Activated CD4-positive, alpha-beta T cell treated with anti-CD3 and anti-CD28 coated beads, Interleukin-2, amount 50 U/mL, for 4 hours (primary cell): ENCODE measurements at places on chromosomes 2 and 18.

DNA sequence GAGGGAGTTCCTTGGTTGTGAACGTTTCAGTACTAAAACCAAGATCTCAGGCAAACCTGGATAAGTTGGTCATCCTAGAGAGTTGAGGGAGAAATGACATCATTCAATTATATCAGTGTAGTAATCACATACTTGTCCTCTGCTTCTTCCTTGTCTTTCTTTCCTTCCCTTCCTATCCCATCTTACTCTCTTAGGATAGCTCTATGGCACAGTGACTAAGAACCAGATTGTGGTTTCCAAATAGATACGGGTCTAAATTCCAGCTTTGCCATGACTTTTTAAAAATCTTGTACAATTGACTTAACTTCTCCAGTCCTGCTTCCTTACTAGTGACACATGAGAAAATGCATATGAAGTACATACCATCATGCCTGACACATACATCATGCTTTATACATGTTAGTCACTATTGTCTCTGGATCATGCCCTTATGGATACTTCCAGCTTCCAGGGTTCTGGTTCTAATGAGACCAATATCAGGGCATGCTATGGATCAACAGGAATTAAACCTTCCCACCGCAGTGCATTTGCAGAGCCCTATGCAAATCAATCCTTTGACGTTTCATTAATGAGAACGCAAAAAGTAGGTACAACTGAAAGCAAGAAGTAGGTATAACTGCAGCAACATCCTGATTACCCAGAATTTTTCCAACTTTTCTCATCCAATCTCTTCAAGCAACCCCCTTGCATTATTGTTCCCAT lies 168.0 kb upstream of the KLF7 start:
- no peak for DNase-seq

DNA sequence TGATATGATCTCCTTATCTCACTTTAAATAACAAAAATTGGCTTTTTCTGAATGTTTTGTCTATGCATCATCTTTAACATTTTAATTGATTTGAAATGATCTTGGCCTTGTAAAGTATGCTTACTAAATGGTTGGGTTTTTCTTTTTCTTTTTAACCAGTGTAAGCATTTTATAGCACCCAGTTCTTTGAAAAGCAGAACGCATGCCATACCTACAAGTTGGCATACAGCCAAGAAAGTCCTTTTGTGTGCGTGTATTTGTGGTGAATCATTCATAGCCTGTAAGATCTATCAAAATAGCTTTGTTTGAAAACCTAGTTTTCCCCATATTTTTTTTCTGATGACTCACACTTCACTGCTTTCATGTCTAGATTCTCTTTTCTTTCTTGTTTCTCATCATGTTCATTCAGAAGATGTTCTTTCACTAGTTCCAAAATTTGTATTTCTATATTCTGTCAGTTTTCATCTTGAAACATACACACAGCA lies 4.1 kb upstream of the VRK2 start:
- no peak for DNase-seq

- DNase-seq = no peak
Measured at GRCh38 chr2:11141319-11141718, 13.9 kb upstream of the SLC66A3 start.

DNA sequence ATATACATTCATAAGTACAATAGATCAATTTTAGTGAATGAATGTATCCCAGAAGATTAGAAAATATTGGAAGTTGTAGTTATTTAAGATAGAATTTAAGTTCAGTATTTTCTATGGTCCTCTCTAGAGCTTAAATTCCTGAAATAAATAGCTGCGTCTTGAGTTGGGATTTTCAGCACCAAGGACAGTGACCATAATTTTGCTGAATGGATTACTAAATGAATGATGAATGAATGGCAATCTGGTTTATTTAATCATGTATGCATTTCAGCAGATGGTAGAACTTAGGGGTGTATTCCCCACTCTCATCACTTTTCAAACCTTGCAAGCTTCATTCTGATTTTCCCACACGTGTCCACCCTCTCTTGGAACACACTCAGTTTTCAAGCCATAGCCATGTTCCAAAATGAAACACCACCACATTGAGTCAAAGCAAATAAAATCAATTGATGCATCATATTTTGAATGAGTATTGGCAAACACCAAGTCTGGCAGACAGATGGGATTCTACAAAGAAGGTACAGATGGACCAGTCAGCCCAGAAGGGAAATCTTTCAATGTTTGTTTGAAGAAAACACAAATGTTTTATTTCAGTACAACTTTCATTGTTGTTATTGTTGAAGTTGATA lies 362.2 kb upstream of the NXPH2 start:
- DNase-seq = no peak

GRCh38 chr2:54348646-54349045 lies 92.6 kb upstream of the TSPYL6 start:
- DNase-seq = no peak

- no peak for DNase-seq
Measured at GRCh38 chr2:132253496-132254305, 91.9 kb upstream of the ANKRD30BL start.

DNA sequence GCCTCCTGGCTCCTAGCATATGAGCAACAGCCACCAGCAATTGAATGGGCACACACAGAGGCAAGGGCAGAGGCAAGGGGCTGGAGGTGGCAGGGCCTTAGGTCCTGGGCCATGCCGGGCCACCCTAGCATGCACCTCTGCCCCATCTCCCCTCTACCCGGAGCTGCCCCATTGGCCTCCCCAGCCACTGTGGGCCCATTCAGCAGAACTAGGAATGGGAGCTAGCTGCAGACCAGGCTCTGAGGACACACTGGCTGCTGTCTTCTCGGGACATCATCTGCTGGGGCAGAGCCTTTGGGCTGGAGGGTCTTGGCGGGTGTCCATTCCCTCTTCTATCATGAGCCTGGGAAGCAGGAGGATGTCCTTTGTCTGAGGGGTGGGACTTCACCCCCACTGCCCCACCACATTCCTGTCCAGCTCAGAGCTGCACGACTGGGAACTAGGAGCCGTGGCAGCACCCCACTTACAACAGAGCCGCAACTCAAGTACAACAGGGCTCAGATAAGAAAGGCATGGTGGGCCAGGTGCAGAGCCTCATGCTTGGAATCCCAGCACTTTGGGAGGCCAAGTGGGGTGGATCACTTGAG lies 800 bp downstream of the VIL1 start:
- DNase-seq = no peak

DNA sequence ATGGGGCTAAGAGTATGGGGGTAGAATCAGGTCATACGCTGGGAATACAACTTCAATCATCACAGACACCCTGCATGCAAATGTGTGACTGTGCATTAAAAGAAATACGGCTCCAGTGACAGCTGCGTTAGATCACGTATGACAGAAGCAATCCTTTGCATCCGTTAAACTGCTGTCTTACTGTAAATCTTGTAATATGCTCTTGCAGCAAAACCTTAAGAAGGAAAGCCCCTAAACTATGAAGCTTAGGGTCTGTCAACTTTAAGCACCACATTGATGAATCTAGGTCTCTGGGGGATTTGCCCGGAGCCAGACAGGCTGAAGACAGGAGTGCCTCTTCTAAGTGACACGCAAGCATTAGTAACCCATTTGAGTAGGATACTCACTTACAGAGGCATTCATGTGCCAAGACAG lies 84.7 kb upstream of the EML6 start:
- DNase-seq = no peak

DNA sequence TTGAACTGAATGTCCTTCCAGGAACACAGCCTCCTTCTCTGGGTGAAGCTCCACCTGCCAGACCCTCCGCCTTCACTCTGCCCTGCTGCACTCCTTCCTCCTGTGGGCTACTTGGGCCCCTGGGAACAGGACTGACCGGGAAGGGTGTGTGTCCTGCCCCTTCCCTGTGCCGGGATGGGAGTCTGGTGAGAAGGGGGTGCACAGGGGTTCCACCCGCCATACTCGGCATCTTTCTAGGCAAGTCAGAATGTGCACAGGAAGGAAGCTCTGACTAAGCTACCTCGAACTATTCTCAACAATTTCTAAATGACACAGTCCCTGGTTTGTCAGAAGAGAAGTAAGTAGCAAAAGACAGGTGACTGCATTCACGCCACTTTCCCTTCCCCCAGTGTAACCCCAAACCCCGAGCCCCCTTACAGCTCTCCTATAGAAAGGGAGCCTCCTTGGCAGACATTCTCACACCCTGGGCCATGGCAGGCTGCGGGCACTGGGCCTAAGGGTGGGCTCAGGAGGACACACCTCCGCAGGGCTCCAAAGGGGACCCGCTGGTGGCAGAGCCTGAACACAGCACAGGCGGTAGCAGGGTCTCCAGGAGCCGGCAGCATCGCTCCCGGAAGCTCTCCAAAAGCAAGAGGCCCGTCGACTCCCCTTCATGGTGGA lies 184.1 kb downstream of the HDAC4 start:
- DNase-seq = no peak

GRCh38 chr2:204947405-204947804 lies 402.1 kb downstream of the PARD3B start:
- no peak for DNase-seq

- no peak for DNase-seq
Measured at GRCh38 chr2:232787806-232788205, 11.4 kb upstream of the KCNJ13 start.

GRCh38 chr18:77071711-77072292 lies 60.8 kb downstream of the MBP start:
- DNase-seq = peak; percentile 63

- no peak for DNase-seq
Measured at GRCh38 chr2:147854557-147855134, 9.8 kb downstream of the ACVR2A start.

DNA sequence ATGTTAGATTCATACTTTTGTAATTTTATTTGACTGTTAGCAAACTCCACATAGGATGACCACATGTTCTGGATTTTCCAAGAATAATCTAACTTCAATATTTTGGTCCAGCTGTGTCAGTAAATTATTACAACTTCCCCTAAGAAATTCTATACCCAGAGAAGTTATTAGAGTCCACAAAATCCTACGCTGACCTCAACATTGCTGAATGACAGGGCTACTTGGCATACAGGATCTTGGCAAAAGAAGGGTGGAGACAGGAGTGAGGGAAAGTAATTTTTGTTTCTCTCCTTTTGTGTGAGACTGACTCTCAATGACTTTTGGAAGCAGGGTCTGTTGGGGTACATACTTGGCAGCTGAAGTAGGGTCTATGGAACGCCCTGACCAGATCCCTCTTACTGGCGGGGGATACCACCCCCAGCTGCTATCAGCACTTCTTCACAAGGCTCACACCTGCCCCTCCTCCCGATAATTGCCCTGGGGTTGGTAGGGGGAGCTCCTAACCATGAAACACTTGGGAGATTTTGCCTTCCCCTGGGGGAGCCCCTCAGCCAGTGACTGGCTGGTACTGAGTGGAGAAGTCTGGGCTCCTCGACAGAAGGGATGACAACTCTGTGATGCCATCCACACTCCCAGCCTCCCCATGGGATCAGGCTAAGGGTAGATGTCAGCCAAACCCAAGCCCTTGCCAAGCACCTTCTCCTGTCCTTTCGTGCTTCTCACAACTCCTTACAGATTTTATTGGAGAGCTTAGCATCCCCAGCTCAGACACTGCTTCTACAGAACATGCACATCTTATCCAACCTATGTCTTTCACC lies 110.6 kb upstream of the FHL2 start:
- DNase-seq = no peak

- DNase-seq = no peak
Measured at GRCh38 chr2:228793116-228793515, 478.0 kb downstream of the PID1 start.
